ENCODE measurements at places on chromosomes 11 and 22.
A peak's percentile ranks its signal among the peaks of the same experiment; 100 is the strongest.

DNA sequence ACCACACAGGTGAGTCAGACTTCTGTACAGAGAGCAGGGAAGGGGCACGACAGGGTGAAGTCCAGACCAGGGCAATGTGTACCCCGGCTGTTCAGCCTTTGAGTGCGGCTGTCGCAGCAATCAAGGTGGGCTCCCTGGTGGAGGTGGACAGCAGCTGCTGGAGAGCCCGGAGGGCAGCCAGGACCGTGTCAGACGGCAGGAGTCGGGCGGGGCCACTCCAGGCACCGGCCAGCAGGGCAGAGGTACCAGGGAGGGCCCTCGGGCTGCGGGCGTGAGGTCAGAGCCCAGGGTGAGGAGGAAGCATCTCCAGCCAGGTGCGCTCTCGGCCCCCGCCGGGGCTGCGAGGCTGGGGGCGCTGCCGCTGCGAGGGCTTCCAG is 802 bp upstream of the PIM3 start:
- peak; percentile 72 for DNase-seq

GRCh38 chr11:67522844-67523555 is at the start of gene CABP2:
Gene CABP2, minus strand, starts transcription at chr11:67523446. Its CDS starts 120 bp downstream, at chr11:67523326.
- DNase-seq: no peak

DNA sequence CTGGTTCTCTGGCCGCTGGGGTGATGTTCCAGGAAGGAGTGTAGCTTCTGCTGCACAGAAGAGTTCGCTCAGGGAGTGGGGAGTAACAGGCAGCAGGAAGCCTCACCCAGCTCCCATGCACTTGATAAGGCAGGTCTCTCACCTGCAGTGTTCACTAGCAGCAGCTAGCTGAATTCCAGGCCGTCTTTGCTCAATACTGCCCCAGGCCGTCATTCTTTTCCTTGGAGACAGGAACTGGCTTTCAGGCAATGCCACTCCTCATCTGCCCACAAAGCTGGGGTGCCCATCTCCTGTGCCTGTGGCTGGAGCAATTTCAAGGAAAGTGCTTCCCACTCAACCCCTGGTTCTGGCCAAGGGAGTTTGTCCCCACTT is 66.1 kb downstream of the ARHGAP42 start:
- no peak for DNase-seq

DNA sequence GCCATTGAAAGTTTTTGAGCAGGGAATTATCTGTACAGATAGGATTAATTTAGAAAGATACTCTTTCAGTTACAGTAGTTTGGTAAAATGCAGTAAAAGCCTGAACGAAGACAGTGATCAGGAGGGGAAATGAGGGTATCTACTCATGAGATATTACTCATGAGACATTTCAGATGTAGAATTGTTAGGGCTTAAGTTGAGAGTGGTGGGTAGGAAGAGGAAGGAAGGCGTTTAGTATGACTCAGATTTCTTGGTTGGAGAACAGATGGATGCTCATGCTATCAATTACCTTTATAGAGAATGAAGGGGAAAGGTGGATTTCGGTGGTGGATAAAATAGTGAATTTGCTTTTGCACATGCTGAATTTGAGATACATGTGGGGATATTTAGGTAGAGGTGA is 15.8 kb downstream of the CCDC81 start:
- DNase-seq: no peak

GRCh38 chr11:112467721-112468120 is 207.1 kb upstream of the PLET1 start:
- DNase-seq: no peak

DNA sequence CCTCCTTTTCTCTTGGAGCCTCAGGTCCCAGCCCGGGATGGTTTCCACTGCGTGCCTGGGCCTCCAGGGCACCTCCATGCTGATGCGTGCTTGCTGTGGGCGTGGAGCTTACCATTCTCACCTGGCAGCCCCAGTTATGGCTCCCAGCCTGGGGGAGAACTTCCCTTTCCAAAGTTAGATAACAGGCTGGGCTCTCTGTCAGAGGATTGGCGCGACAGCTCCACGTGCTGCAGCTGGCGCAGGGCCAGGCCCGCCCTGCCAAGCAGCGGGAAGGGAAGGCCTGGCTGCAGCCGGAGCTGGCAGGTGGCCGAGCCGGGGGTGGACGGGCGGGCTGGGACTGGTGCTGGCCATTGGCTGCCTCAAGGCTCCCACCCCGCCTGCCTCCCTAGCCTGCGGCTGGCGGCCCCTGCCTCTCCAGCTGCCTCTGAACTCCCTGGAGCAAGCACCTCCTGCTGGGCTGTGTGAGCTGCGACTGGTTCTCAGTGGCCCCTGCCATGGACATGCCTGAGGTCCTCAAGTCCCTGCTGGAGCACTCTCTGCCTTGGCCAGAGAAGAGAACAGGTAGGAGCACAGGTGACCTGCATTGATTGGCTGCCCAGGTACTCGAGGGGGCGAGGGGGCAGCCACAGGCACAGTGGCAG is 14.6 kb upstream of the TEF start:
- DNase-seq: peak; percentile 99

- no peak for DNase-seq
Observed at GRCh38 chr11:9263840-9264315, 1.3 kb downstream of the DENND5A start.

GRCh38 chr11:4095509-4096230 is 1.1 kb downstream of the RRM1 start:
- DNase-seq: no peak

DNA sequence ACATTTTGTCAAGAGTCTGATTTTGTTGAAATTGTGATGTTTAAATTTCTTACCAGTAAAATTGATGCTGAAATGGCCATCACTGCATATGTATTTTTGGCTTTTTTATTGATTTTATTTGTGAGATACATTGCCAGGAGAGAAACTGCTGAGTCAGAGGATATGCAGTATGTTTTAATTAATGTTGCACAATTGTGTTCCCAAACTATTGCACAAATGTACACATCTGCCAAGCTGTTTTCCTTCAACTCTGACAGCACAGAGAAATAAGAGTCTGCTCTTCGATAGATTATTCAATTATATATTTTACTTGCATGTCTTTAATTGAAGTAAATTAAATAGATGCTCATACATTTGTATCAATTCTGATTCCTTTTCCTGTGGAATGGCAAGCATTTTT is 640.2 kb upstream of the LUZP2 start:
- no peak for DNase-seq

DNA sequence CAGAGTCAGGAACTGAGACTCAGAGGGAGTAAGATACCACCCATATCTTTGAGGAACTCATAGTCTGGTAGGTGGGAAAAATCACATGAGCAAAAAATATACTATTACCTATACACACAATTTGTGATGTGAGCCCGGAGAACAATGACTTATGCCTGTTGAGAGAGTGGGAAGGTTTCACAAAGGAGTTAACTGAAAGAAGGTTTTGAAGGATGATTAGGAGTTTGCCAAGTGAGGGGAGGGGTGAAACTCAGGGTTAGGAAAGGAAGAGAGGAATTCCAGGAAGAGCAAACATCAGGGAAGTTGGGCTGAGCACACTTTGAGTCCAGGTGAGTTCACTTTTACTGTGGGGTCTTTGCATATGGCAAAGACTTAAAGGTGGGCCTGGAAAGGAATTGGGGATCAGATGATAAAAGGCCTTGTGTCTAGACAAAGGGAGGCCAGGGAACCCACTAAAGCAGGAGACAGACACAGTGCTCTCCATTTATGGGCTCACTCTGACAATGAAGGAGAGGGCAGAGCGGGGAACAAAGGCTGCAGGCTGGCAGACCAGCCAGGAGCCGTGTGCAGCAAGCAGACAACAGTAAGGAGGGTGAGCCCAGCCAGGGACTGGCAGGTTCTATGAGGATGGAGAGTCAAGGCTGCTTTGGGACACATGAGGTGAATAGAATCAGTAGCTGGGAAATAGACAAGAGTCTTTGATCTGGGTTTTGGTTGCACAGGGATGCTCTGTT is 33.1 kb downstream of the TSPAN18 start:
- no peak for DNase-seq

DNA sequence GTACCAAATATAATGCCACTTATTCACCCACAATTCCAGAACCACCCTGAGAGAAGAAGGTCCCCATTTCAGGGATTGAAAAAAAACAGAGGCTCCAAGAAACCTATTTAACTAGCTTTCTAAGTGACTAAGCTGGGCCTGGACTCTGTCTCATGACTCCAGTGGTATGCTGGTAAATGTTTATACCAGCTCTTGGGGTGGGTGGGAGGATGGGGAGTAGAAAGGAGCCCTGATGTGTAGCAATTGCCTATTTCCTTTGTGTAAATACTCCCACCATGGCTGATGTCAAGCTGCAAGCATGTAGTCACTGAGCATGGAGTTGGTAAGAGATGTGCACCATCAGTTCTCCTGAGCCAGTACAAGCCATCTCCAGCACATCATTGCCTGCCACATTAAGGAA is 2.8 kb downstream of the PRG3 start:
- no peak for DNase-seq

- no peak for DNase-seq
Observed at GRCh38 chr11:17412488-17413180, 24.2 kb upstream of the KCNJ11 start.

GRCh38 chr11:27717801-27718229 is 17.6 kb upstream of the BDNF start:
- no peak for DNase-seq

DNA sequence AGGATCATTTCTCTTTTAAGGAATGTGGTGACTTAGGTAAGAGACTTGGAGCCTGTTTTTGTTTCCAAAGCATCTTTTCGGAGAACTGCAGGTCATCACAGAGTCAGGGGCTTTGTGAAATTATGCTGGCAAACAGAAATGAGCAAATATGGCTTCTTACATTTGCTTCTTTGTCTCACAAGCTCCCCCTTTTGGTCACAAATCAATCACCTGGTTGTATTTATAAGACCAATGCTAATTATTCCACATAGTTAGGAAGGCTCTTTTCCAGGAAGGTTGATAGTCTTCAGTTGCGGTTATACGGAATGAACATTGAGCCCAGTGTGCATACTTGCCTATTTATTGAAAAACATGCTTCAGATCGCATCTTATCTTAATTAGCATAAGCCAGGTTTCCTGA is 34.6 kb upstream of the CEP126 start:
- no peak for DNase-seq
